ENCODE measurements at places on chromosomes 6 and 20. TPM values are rescaled to one million over a fixed set of nuclear protein-coding genes. Genes with fewer than 3 reads are reported as not detected.

DNA sequence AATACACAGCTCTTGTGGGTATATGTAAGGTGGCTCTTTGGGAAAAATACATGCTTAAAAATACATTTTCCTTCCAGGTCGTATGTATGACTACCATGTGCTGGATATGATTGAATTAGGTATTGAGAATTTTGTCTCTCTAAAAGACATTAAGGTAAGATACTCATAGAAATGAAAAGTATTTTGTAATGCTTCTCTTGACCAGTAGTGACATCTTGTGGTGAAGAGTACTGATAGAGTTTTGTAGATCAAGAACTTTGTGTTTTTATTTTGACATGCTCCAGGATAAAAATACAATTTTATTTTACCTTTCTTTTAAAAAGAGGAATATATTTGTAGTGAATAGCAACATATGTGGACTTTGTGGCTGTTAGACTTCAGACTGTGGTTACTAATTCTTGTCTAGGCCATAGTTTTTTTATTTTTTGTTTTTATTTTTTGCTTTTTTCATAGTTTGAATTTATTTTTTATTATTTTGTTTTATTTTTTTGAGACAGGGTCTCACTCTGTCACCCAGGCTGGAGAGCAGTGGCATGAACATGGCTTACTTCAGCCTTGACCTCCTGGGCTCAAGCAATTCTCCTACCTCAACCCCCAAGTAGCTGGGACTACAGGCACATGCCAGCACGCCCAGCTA, 17.9 kb downstream of the RPF2 start:
- peak; percentile 46 for DNase-seq

DNA sequence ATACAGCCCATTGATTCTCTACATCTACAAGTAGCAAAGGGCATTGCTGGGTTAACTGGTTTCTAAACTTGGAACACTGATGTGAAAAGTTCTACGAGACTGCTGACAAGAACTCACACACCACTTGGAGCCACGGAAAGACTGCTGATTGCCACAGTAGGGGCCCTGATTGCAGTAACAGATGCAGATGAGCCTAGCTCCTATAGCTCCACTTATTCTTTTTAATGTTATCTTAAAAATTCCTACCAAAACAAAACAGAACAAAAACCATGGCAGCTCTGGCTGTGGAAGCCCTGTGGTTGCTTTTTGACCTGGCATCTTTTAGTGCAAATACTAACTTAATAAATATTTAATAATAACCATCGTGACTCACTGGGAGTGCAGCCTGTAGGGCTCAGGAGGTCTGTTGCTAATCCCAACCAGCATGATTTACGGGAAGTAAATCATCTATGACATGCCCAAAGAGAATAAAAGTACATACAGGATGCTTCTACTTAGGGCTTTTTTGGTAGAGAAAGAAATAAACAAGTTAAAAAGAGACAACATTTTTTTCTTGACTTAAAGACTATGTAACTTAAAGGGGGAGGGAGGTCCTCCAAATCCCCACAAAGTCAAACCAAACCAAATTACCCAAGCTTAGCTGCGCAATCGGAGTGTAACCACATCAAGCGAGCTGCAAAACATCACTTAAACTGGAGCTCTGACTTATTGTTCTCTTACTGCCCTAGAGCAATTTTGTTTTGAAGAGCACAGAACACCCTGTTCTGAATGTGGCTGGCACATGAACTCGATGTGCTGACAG, 87.2 kb downstream of the FKBP5 start:
- peak; percentile 93 for DNase-seq

DNA sequence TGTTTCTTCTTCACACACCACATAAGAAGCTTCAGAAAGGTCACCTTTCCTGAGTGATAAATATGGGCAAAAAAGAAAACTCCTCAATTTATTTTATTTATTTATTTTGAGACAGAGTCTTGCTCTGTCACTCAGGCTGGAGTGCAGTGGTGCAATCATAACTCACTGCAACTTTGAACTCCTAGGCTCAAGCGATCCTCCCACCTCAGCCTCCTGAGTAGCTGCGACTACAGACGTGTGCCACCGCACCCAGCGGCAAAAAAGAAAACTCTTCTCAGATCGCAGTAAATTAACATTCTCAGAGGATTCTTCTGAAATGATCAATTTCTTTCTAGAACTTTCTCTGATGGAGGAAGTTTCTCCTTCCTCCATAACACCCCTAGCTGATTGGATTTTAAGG, 111.2 kb downstream of the TRERF1 start:
- DNase-seq: no peak

GRCh38 chr6:16477367-16478149, 239.2 kb downstream of the GMPR start:
- no peak for DNase-seq

- DNase-seq: no peak
Measured at GRCh38 chr20:12414446-12415274, 497.0 kb downstream of the BTBD3 start.

STK4 gene
- 30.0 TPM for total RNA-seq

CCDC170 gene
- 0.54 TPM for total RNA-seq

GRCh38 chr6:131754088-131754487, 43.3 kb upstream of the CTAGE9 start:
- peak; percentile 89 for DNase-seq

DNA sequence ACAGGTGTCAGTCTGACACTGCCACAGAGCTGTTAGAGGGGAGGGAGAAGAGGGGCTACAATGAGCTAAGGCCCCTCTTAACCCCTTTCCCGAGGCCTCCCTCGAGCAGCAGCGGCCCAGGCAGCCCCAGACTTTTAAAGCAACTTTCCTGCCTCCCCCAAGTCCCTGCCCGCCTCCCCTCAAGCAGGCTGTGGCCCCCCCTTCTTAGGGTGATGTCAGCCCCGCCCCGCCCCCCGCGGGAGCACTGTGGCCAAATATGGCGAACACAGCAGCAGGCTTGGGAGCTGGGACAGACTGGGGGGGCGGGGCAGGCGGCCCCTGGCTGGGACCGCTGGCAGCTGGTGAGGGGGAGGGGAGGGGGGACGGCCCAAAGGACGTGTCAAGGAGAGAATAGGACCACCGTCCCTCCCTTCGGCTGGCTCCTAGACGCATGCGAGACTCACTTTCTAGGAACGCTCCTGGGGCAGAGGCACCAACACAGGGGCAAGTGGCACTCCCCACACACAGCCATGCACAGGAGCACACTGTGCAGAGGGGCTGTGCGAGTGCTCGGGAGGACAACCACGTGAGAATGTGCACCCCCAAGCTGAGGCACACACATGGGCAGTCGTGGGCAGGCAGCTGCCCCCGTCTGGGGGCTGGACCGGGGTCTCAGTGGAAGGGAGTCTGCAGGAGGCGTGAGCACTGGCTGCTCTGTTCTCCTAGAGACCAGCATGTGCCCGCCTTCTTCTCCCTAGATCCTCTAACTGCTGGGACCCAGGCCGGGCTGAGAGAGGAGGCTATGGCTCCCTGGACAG, 6.7 kb downstream of the TEAD3 start:
- DNase-seq: peak; percentile 81

C20orf204 gene
- total RNA-seq: 0.18 TPM

GRCh38 chr20:62676976-62677375, 31.7 kb upstream of the NTSR1 start:
- DNase-seq: no peak

DNA sequence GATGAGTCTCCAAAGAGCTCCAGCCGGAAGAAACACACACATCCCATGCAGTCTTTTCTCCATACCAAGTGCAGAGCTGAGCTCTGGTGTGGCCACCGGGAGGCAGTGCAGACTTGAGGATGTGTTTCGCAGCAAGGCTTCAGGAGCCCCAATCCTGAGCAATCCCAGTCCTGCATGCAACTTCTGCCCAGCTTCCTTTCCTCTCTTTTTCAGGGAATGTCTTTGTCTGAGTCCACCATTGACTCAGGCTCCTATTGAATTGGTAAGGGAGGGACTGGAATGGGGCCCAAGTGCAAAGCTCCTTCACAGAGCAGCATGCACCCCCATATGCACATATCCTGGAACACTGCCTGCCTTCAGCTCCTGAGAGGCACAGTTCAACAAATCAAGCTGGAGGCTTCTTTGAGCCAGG, 50.5 kb upstream of the ASIP start:
- peak; percentile 87 for DNase-seq

- no peak for DNase-seq
Measured at GRCh38 chr20:63822276-63822696, 8.8 kb downstream of the ZBTB46 start.

DNA sequence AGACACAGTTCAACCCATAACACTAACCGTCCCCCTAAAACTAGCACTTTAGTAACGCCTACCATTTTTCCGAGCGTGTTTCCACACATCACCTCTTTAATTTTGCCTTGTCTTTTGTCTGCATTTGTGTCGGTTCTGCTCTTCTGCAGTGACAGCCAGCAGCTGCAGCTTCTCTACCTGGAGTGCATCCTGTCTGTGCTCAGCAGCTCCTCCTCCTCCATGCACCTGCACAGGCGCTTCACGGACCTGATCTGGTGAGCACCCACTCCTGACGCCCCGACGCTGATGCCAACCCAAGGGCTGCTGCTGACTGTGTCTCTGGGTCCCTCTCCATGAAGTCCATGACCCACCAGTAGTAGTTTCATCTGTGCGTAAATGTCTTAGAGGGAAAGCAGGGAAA, 35.4 kb upstream of the PBOV1 start:
- DNase-seq: no peak

IYD gene
- total RNA-seq: not detected

DNA sequence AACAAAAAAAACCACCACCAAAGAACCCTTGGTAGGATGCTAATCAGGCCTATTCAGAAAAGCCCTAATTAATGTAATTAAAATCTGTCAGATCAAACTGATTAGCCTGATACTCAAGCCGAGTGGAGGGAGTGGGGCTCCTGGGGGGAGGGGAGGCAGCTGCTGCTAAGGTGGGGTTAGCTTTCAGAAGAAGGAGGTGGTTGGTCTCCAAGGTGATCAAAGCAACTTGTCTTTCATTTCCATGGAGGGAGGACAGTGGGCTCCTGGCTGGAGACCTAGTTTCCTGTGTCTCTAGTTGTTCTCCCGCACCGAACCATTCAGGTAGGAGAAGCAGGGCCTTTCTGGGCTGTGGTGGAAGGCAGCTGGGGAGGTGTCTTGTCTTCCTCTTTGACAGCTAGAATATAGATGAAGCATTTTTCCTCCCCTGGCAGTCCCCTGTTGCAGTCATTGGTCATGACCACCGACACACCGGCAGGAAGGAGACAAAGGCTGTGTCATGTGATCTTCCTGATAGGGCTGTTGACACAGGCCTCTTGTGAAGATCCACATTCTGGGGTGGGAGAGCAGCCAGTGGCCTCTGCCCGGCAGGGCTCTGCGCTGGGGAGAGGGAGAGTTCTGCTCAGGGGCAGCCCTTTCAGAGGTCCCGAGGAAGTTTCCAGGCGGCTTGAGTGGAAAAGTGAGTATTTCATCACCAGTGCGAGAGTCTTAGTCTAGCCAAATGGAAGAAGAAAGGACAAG, 39.9 kb upstream of the PRDM1 start:
- no peak for DNase-seq

- no peak for DNase-seq
Measured at GRCh38 chr20:20398123-20398522, 30.2 kb downstream of the INSM1 start.

DNA sequence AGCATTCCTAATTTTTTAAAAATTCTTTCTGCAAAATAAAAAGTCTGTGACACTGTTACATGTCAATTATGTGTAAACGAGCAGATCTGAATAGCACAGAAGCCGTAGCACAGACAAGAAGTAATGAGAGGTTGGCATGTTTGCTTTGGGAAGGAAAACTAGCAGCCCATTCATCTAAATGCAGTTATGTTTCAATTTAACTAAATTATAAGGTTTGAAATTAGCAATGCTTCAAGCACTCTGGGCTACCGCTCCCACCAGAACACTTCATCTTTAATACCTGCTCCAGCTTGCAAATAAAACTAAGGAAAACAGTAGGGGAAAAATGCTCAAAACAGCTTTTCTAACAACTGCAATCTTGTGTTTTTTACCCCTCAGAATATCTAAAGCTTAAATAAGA, 73.9 kb downstream of the PTPRK start:
- DNase-seq: no peak

DNA sequence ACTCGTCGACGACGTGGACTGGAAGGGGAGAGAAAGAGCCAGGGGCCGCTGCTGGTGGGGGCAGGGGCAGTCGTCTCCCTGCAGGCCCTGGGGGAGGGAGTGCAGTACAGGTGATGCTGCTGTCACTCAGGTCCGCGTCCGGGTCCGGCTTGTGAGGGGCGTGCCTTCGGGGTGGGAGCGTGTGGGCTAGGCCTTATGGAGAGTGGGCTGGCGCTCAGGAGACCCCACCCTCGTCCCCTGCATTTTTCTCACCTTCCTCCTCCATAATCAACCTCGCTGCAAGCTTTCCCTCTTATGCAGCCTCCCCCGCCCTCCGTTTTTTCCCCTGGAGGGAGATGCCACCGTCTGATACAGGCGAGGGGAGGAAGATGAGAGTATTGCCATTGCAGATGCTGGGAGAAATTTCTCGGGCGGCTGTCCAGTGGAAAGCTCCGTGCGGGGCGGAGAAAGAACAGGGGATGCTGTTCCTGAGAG, 632 bp downstream of the PCMT1 start:
- DNase-seq: peak; percentile 49

GRCh38 chr6:150207931-150208570, 65.2 kb downstream of the PPP1R14C start:
- DNase-seq: peak; percentile 11

CYP21A2 gene
- total RNA-seq: not detected

DNA sequence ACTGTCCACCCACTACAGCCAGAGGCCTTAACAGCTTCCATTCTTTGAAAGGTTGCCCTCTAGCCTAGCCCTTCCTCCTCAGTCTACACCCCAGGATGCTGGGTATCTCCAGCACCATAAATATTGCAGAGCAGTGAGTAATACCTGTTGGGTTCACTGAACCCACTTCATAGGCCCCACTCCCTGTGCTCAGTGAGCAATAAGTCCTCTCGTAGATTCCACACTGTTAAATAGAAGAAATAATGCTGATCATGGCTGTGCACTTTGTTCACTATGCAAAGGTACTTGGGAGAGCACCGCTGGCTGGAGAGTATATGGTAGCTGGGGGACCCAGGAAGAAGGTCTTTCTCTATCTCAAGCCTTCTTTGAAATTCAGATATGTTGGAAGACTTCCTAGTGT, 87.3 kb downstream of the RSPH3 start:
- DNase-seq: no peak

All from IMR-90 (cell line).